ENCODE measurements at places on chromosomes 3 and 15.

- DNase-seq: no peak
These were observed 86.4 kb downstream of the LRTM1 start for GRCh38 chr3:54841471-54841870.

DNA sequence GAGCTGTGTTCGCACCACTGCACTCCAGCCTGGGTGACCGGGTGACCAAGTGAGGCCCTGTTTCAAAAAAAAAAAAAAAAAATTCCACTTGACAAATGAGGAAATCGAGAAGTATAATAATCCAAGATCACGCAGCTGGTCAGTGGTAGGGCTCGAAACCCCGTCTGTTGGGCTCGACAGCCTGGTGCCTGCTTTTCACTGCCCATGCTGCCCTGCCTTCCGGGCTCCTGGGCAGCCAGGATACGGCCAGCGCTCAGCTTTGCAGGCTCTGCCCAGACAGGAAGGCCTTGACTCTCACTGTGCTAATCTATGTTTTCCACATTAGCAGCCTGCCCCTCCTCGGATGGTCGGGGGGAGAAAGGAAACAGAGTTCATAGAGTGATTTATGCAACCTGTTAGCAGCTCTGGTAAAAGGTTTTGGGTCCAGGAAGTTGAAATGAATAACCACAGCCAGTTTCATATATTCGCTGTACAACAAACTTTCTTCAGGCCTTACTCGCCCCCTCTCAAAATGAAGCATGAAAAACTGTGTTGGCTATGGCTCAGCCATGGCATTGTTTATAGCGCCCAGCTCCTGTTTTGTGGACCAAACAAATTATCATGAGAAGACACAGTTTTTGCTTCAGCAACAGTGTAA is 108.8 kb downstream of the XXYLT1 start:
- DNase-seq: no peak

GRCh38 chr3:4525560-4526223 is 32.5 kb downstream of the ITPR1 start:
- DNase-seq: no peak

- no peak for DNase-seq
These were observed 701.5 kb upstream of the GBE1 start for GRCh38 chr3:82462977-82463376.

DNA sequence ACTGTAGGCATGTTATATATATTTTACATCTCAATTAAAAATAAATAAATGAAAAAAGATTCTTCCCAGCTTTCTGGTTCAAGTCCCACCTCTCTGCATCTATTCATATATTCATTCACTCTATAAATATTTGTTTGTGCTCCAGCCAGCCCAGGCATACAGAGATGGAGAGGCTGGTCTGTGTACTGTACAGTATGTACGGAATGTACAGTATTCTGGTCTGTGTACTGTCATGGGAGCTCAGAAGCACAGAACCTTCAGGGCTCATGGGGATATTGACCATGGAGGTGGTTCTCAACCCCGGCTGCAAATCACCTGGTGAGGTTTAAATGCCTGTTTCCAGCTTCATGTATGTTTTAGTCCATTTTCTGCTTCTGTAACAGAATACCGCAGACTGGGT is 13.8 kb downstream of the CORO2B start:
- no peak for DNase-seq

GRCh38 chr15:60118146-60118545 is 114.0 kb downstream of the FOXB1 start:
- DNase-seq: no peak

- no peak for DNase-seq
These were observed 26.7 kb downstream of the ISL2 start for GRCh38 chr15:76363251-76363650.
